ENCODE measurements at places on chromosomes 13 and 19.

DNA sequence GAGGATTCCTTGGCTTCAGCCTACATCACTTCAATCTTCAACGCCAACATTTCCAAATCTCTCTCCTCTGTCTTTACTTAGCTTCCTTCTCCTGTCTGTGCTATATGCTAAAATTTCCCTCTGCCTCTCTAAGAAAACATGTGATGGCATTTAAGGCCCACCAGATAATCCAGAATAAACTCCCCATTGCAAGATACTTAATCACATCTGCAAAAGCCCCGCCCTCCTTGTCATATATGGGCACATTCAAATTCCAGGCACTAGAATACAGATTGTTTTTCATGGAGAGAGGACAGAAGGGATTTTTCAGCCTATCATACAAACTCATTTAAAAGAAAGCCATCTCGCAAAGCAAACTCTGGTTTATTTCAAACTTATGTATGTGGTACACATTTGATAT, 16.2 kb downstream of the ARGLU1 start:
- no peak for DNase-seq

- DNase-seq, result no peak
These were observed 8.2 kb downstream of the CCNE1 start for GRCh38 chr19:29819986-29820385.

- no peak for DNase-seq
These were observed 12.0 kb downstream of the TIMM13 start for GRCh38 chr19:2415281-2415972.

DNA sequence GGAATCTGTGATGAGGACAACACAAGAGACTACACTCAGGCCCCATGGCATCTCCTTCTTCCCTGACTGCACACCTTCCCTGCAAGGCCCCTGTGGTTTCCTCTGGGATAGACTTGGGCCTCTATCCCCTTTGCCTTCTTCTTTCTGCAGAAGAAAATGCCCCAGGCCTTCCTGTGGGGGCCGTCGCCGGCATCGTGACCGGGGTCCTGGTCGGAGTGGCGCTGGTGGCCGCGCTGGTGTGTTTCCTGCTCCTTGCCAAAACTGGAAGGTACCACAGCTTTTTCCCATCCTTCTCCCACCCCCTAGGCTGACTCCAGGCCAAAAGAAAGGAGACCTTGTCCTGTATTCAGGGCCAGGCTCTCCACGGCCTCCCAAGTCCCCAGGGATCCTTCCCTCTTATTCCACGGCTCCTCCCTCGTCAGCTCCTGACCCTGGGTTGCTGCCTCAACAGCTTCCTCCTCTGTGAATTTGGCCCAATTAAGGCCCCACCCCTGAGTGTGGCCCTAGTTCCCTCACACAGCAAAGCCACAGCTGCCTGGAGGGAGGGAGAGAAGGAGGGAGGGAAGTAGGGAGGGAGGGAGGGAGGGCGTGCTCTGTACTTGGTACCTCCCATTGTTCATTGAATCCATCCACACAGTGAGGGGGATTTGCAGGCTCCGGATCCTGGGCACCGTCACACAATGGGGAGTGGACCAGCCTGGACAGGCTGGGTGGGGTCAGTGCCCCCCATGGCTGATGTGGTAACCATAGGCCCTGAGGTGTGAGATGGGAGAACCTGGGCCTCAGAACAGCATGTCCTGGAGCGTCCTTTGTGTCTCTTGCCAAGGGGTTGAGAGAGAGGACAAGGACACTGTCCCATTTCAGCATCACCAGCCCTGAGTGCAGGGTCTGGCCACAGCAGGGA, 12.5 kb downstream of the CEACAM3 start:
- DNase-seq, result no peak

- DNase-seq, result no peak
These were observed 84.8 kb downstream of the PCDH17 start for GRCh38 chr13:57716295-57716694.

DNA sequence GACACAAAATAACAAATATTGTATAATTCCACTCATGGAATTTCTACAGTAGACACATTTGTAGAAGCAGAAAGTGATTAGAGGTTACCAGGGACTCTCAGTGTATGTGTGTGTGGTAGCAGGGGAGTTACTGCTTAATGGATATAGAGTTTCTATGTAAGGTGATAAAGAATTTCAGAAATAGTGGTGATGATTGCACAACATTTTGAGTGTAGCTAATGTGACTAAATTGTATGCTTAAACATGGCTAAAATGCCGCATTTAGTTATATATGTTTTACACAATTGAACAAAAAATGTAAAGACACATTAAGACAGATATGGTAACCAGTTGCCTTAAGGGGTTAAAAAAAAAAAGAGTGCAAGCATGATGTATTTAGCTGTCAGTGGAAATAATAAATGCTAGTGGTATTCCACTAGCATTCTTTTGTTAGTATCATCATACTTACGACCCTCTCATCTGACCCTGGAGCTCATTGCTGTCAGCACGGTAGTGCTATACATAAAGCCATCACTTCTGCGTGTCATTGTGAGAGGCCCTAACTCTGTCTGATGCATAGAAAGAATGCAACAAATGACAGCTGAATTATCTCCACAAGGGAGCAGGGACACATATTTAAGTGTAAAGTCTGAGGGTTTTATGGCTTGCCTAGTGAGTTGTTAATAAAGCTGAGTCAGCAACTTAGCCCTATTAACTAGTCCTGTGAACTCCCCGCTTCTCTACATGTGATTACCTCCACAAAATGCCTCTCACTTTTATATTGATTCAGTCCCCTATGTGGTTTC, 134.1 kb upstream of the RXFP2 start:
- peak; percentile 35 for DNase-seq
